ENCODE measurements at places on chromosomes 7 and 10. TPM values are rescaled to one million over a fixed set of nuclear protein-coding genes. Genes with fewer than 3 reads are reported as not detected.

GRCh38 chr7:30323006-30323355, 38.6 kb downstream of the ZNRF2 start:
- no peak for DNase-seq

SPDYE6 gene
- total RNA-seq = not detected

- DNase-seq = no peak
Observed at GRCh38 chr10:59107147-59107546, 69.3 kb upstream of the PHYHIPL start.

ADAM12 gene
- total RNA-seq = 7.1 TPM

MCM10 gene
- total RNA-seq = 33.6 TPM

DNA sequence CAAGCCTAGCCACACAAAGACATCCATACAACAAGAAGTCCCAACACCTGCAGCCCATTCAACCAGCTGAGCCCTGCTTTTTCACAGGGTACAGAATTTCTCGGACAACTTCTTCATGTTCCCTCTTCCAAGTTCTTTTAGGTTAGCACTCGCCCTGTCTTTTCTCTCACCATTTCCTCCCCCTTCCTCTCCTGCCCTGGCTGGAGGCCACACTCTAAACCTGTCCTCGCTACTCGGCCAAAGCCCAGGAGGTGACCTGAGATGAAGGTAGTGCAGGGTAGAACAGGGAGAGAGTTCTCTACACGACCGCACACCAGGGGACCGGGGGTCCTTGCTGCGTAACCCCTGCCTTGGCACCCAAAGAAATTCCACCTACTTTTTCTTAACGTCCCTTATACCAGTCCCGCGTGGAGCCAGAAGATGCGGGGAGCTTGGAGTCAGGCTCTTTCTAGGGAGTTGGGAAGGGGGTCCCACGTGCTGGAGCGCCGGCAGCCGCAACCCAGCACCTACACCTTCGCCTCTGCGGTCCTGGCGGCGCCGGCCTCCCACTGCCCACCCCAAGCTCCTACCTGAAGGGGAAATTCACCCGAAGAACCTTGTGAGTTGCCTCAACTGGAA, 16.0 kb upstream of the DLX6 start:
- DNase-seq = no peak

- DNase-seq = no peak
Observed at GRCh38 chr7:155693826-155694225, 49.4 kb downstream of the RBM33 start.

GRCh38 chr10:130483691-130484467, 347.7 kb downstream of the GLRX3 start:
- DNase-seq = no peak

GRCh38 chr10:101405001-101405400, 51.0 kb downstream of the BTRC start:
- no peak for DNase-seq

GRCh38 chr7:128247640-128248194, 6.6 kb downstream of the LEP start:
- DNase-seq = peak; percentile 27

GRCh38 chr7:108067844-108068243, 62.3 kb downstream of the LAMB4 start:
- DNase-seq = no peak

GRCh38 chr7:122886357-122887081, at the start of gene CADPS2:
Gene CADPS2, minus strand, starts transcription at chr7:122886460. Its CDS starts 123 bp downstream, at chr7:122886337.
- DNase-seq = peak; percentile 47

AZGP1 gene
- total RNA-seq = not detected

NUTM2A gene
- 0.26 TPM for total RNA-seq

DNA sequence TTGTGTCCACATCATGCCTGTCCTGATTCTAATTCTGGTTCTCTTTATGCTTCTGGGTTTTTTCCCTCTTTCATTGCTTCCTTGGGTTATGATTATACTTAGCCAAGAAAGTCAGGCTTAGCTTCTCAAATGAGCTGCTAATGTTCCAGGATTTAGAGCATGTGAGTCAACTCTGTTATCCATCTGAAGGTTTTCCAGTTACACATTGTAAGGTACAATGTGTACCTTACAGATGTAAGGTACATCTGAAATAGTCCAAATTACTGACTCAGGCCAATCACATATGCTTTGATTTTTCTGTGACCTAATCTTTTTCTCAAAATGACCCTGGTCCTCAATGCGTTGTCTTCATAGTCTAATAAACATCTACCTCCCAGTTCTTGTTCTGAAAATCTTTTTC, 13.3 kb upstream of the MIOS start:
- no peak for DNase-seq

GRCh38 chr7:108037741-108038140, 34.8 kb upstream of the LAMB1 start:
- DNase-seq = no peak

- peak; percentile 59 for DNase-seq
Observed at GRCh38 chr10:101588879-101589278, 758 bp downstream of the DPCD start.

DNA sequence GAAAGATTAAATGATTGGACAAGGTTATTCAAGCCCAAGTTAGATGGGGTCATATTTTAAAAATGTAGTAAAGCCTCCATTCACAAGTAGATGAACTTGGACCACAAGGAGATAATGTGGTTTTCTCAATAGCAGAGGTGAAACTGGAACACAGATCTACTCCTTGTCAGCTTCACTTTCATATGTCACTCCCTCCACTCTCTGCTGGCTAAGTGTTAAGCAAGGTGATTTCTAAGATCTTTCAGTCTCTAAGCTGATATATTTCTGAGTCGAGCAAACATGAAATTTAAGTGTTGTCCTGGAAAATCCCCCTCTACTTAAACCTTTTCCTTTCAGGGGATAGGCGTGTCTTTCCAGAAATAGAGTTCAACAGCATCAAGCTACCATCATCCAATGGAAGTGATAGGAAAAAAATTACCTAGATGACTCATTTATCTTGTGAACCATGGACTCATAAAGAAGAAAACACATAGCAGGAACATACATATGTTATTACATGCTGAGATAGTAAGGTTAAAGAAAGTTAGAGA, 275.0 kb downstream of the PTEN start:
- no peak for DNase-seq

DNA sequence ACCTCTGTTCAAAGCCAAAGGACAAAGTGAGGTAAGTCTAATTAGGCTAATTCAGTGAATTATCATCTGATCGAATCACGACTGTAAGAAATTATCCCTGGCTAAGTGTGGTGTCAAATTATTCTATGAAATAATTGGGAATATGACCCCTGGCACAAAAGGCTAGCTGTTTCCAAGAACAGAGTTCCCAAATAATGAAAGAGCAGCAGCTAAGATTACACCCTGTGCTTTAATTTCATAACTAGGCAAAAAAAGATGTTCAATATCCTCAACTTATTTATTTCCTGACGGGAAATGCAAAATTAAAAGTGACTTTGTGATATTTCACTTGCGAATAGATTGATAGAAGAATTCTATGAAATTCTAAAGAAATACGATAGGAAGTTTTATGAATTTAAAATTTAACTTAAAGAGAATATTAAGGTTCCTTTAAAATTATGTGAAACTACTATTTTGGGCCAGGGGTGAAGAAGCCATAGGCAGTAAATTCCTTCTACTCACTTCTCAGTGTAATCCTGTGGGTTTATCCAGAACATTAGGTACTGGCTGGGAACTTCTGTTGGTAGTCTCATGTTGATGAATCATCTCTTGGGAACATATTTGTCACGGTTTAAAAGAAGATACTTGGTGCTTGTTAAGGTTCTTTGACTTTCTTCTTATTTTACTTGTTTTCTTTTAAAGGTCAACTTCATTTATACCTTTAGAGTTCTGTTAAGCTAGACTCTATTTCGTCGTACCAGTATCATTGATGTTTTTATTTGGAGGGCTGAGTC, 148.5 kb downstream of the POLR1F start:
- DNase-seq = peak; percentile 86

DNA sequence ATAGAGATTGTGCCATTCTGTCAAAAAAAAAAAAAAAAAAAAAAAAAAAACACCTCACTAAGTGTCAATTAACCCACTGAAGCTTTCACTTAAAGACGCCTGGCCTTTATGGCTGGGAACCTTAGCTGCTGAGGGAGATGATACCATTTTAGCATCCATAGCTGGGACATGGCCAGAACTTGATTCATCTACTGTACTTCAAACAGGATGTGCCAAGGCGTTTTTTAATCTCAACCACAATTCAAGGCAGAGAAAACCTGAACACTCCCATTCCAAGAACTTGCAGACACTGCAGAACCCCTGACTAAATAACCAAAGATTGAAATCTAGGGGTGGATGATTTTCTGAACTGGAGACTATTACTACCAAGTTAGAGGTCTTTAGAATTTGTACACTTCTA, 996.6 kb downstream of the SORCS1 start:
- no peak for DNase-seq

GRCh38 chr10:17353568-17354300, 100.7 kb downstream of the ST8SIA6 start:
- DNase-seq = peak; percentile 23

- no peak for DNase-seq
Observed at GRCh38 chr7:33412331-33412730, 283.0 kb downstream of the BBS9 start.

- DNase-seq = peak; percentile 61
Observed at GRCh38 chr10:70528741-70529362, 50.3 kb downstream of the PALD1 start.

CYP26A1 gene
- total RNA-seq = 0.65 TPM

DNA sequence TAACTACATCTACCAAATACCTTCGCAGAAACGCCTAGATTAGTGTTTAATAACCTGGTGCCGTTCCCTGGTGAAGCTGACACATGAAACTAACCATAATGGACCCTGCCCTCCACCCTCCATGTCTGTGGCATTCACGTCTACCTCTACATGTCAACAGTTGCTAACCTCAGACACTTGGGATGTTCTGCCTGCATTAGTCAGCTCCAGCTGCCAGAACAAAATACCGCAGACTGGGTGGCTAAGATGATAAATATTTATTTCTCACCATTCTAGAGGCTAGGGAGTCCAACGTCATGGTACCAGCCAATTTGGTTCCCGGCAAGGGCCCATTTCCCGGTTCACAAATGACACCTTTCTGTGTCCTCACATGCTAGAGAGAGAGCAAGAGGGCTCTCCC, 118.5 kb upstream of the CHST15 start:
- peak; percentile 63 for DNase-seq

CABCOCO1 gene
- 1.1 TPM for total RNA-seq

DNA sequence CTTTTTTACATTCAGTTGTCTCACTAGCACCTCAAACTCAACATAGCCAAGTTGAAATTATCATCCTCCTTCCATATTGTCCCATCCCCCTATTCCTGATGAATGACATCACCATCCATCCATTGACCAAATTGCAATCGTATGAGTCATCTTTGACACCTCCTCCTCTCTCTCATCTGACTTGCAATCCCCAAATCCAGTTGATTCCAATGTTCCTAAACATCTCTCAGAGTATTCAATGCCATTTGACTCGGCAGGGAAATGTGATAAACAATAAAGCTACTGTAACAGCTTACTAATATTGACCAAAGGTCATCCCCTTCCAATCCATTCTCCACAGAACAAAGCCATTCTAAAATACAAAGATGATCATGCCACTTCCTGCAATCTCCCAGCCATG, 1047.8 kb downstream of the NRG3 start:
- peak; percentile 34 for DNase-seq

CFTR gene
- not detected for total RNA-seq

DMBT1 gene
- total RNA-seq = not detected

SHLD2 gene
- 46.7 TPM for total RNA-seq

BHLHA15 gene
- total RNA-seq = not detected

GATA3 gene
- 0.46 TPM for total RNA-seq

DNA sequence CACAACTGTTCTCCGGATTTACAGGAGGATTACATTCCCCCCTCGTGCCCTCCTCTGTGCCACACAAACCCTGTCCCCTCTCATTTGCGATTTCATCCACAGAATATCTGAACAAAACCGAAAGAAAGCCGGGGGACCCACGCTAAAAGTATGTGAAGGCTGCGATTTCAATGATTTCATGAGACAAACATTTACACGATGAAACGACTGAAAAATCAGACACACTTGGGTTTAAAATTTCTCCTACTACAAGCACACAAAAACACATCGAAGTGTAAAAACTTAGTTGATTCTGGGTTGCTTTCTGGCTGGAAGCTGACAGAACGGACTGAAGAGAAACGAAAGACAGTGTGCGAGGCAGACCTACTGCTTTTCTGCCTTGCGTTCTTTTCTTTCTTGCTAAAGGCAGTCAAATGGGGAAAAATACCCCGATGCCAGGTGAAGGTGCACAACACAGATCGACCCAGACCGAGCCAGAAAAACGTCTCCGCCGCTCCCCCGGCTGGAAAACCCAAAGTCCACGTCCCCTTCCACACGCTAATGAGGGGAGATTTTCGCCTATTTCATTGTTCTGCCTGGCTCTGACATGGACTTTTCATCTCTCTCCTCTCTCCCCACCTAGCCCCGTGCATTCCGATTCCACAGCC, 1.2 kb downstream of the HIPK2 start:
- peak; percentile 16 for DNase-seq

DNA sequence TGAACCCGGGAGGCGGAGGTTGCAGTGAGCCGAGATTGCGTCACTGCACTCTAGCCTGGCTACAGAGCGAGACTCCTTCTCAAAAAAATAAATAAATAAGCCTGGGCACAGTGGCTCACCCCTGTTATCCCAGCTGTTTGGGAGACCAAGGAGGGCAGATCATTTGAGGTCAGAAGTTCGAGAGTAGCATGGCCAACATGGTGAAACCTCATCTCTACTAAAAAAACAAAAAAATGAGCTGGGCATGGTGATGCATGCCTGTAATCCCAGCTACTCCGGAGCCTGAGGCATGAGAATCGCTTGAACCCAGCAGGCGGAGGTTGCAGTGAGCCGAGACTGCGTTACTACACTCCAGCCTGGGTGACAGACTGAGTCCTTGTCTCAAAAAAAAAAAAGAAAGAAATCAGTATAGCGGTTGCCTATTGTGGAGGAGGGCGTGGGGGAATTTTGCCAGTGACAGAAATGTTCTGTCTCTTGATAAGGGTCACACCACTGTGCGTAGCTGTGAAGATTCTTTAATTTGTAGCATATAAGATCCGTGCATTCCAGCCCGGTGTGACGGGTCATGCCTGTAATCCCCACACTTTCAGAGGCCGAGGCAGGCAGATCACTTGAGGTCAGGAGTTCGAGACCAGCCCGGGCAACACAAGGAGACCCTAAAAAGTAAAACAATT, 17.9 kb upstream of the EIF3B start:
- DNase-seq = no peak

DNA sequence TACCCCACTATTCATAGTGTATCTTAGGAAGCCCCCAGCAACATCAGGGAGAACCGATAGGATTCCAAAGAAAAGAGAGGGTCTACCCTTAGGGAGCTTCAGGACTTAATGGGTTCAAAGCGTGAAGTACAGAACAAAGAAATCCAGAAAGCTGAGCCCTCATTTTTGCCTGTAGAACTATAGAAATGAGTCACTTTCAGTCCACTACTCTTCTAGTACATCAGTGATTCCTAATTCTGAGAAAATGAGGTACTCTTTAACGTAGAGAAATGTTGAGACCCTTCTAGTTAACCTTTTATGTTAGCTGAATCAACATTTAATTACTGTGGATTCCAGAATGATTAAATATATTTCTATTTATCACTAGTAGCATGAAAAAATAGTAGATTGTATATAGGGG, 1.8 kb downstream of the TDRD1 start:
- no peak for DNase-seq

Data from A172 (cell line).